ENCODE measurements at places on chromosomes 3 and 15.

DNA sequence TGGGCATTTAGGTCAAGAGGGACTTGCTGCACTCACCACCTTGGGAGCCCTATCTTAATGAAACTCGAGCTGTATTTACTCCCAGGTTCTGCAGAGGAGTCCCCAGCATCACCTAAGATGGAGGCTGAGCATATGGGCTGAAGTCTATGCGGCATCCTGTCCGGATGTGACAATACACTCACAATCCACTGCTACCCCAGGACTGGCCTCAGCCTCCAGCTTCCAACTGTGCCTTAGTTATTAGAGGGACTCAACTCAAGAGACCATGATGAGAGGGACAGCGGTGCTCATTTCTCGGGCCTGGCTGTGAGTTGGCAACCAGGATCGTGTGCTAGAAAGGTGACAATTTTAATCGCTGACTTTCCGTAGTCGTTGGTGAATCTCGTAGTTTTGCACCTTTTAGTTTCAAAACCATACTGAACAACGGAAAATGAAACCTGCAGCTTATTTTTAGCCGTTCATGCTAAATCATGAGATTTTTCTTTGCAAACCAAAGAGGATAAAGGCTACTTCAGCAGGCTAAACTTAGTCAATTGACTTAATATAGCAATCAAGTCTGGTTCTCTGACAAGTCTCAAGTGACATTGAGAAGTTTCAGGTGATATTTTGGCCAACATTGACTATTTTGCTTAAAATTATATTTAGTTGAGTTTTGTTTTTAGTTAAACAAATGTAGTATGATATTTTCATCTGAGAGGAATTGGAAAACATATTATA, 11.1 kb downstream of the ZBTB38 start:
- DNase-seq, result no peak

GRCh38 chr3:129593230-129593594, 13.3 kb downstream of the PLXND1 start:
- no peak for DNase-seq

DNA sequence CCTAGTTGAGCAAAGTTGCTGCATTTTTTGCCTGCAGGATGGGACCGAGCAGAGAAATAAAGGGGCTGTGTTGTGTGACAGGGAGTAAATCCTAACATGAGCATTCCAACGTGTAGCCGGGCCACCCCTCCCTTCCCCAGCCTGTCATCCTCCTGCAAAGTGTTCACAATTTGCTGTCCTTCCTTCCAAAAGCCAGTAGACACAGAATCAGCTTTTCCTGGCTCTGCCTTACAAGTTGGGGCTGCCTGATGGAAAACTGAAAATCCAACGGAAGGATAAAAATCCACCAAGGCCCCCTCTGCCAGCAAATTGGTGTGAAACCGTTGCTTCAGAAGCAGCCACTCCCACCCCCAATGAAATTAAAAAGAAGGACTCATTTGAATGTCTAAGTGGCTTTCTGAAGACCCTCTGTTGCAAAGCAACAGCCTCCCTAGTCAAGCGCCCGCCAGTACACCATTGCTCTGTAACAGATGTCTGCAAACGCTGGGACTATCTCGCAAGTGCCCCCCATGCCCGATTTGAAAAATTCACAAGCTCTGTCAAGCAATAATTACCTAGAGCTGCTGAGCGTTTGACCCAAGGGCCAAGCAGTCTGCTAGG, 665 bp downstream of the FRMD4B start:
- DNase-seq, result no peak

DNA sequence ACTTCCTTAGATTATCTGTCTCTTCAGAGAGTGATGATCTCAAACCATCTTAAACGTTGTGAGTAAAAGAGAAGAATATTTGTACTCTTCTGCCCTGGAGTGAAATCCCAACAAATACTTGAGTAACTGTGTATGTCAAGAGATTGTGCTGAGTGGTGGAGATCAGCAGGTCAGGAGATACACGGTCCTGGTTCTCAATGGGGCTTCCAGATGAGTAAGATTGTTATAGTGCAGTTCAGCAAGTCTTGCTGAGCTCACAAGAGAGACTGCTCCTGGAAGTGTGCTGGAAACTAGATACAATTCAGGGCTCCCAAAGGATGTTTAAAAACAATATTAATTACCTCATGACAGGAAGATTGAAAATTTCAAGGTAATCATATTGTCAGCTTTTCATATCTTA, 184.3 kb downstream of the AKAP13 start:
- DNase-seq, result no peak

DNA sequence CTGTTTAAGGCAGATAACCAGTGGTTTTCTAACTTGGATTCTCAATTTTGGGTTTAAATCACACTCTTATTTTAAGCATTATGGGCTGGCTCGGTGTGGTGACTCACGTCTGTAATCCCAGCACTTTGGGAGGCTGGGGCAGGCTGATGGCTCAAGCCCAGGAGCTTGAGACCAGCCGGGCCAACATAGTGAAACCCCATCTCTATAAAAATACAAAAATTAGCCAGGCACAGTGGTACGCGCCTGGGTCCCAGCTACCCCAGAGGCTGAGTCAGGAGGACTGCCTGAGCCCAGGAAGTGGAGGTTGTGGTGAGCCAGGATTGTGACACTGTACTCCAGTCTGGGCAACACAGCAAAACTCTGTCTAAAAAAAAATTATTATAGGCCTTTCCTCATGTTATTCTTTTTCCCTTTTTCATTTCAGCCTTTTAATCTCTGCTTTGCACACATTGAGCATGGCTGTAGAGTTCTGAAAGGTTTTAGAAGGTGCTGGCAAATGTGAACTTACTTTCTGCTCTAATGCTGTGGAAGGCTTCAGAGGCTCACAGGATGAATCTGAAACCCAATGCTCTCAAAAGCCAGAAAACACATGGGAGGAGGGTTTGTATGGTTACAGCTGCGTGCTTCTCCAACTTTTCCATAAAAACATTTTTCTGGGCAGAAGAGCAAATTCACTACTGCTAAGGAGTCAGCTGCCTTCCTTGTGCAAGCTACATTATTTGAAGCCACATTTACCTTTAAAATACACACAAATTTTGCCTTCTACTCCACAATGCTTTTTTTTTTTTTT, 32.5 kb downstream of the CHAC1 start:
- no peak for DNase-seq

DNA sequence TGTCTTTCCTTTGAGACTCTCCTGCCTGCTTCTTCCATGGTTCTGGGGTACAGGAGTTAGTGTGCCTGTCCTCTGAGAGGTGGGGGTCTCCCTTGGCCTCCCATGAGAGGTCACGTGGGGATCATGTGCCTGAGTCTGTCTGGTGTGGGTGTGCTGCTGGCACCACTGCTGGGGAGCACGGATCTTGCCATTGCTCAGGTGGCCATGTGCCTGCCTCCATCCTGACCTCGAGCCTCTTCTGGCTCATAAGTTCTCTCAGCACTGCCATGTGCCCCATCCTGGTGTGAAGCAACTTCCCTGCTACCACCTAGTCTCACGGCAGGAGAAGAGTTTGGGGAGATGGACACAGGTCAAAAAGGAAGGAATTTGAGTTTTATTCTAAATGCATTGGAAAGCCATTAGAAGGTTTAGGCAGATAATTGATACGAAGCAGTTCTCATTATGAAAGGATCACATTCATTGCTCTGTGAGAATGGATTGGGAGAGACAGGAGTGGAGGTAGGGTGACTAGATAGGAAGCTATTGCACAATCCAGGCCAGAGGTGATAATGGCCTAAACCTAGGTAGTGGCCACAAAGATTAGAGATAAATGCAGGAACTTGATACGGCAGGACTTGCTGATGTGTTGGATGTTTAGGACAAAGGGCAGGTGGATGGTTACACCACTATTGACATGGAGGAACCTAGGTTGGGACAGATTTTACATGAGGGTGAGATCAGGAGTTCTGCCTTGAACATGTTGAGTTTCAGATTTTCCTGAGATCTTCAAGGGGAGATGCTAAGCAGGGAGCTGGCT, 173.0 kb upstream of the RORA start:
- no peak for DNase-seq

DNA sequence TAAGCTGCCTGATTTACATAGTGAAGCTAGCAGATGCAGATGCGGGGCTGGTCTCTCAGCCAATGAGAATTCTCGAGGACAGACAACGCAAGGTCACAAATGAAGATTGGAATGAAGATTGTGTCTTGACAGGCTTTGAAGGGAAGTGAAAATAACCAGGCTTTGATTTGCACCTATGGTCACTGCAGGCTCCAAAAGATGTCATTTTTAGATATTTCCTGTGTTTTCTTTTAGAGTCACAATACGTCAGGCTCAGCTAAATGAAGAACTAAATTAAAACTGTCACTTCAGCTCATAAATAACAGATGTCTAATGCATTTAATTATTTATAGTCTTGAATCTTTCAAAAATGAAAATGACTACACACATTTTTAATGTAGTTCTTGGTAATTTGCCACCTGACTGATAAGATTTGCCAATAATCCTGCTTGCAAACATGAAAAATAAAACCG, 99.5 kb downstream of the SQOR start:
- no peak for DNase-seq

DNA sequence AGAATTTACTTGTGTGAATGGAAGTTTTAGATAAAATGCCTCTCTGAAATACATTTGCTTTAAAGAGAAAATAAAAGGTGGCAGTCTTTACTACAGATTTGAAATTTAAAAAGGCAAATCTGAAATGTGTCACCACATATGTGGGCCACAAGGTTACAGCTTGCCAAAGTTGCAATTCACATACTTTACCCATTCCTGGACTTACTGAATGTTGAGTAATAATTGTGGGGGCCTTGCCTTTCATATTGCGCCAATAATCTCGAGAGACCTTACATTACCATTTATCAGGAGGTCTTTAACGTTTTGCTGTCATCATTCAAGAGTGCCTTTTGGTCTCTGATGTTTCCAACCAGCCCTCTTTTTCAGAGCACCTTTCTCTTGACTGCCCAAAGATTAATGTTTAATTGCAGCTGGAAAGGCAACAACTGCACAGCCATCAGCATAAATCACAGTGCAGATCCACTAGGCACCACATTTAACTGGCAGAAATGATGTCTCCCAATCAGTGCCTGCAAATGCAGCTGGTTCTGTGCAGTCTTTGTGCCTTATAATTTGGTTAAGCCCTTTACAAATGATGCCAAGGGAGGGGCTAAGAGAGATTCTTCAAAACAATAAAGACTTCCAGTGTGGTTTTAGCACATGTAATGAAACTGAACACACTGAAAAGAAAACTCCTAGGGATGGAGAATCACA, 206.8 kb downstream of the MAGI1 start:
- no peak for DNase-seq

GRCh38 chr3:9179826-9180763, 69.4 kb downstream of the SRGAP3 start:
- DNase-seq, result peak; percentile 56
